CD4-positive, alpha-beta T cell treated with Interleukin-1 beta for 1 hour (primary cell): ENCODE measurements at places on chromosomes 11 and 22.

DNA sequence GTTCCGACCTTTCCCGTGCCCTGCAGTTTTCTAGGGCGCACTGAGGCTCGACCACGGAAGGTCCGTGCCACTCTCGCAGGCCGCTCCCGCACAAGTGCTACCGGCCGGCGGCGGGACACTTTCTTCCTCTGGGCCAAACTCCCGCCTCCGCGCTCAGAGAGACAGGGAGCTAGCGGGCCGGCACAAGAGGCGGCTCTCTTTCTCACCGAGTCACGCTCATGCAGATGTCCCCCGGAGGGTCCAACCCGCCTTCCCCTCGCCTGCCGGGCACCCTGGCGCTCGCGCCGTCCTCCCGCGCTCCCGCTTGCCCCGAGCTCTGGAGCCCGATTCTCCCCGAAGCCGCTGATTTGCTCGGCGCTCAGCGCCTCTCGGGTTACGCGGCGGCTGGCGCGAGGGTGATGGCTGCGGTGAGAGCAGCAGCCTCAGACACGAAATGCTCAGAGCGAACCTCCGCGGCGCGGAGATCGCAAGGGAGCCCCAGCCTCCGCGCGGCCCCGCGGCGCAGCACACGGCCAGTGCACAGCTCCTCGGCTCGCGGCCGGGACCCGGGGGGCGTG, 1.0 kb downstream of the LMO1 start:
- DNase-seq, result no peak

DNA sequence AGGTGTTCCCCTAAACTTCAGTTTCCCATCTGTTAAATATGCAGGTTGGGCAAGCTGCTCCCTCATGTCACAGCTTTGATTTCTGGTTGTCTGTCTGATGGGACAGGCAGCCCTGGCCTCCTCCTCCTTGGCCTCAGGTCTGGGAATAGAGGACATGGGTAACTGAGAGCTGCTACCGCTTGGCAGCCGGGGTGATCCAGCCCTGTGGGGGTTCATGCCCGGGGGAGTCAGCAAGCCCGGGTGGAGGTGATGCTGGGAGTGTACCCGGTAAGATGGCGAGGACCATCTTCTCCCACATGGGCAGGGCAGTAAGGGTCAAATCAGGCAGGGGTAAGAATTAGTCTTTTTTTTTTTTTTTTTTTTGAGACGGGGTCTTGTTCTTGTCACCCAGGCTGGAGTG, 845.0 kb downstream of the TBC1D22A start:
- DNase-seq, result no peak

DNA sequence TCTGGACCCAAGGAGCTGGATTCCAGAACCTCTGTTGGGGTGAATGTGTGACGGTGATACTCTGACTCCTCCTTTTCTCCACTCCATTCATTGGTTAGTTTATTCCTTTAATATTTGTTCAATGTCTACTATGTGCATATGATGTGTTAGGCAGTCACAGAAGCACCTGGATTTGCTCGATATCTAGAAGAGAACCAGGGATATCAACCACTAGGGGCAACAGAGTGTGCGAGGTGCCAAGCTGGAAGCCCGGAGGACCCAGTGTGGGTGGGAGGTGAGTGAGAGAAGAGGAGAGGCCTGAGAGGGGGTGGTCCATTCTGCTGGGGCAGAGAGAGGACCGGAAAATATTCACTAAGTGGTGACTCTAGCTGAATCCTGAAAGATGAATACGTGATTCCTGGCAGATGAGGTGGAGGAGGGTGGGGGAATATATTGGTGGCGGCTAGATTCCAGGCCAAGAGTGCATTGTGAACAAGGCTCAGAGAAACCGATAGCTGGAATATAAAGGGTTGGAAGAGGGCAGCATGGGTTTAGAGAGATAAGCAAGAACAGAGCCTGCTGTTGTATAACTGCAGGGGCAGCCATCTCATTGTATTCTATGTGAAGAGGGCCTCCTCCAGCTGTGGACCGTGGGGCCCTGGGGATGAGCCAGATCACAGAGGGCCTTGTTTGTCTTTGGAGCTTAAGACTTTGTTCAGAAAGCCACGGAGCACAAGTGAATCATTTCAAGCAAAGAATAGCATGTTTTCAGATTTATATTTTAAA, 6.9 kb upstream of the TIMP3 start:
- no peak for DNase-seq

- no peak for DNase-seq
Measured at GRCh38 chr11:126378763-126379162, 23.3 kb downstream of the ST3GAL4 start.

DNA sequence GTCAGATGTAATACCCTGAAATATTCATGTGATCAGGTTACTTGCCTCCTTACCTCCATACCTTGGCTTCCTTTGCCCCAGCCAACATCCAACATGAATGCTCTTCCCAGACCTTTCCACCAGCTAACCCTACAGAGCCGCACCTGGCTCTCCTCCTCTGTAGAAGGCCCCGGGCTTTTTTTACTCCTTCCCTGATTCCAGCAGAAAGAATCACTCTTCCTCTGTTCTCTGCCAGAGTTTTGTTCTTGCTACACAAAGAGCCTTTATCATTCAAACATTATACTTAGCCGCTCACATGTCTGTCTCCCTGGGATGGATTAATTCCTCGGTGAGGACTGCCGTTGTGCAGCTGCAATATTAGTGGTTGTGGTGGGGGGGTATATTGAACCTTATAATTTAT, 116.8 kb upstream of the GRAMD1B start:
- no peak for DNase-seq

DNA sequence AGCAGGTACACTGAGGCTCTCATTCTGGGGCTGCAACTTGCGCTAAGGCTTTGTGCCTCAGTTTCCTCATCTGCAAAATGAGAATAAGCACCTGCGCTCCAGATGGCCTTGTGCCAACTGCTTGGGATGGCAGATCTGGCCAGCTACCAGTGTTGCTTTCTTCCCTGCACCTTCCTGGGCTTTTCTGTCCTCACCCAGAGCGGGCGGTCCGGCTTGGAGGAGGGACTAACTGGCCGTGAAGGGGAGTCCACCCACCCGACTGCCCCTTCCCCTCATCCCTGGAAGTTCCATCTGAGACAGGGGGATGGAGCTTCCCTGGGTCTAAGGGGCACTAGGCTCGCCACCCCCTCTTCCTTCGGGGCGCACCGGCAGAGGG, 3.5 kb downstream of the SLC16A8 start:
- no peak for DNase-seq
